ENCODE measurements at places on chromosomes 2 and 18.

DNA sequence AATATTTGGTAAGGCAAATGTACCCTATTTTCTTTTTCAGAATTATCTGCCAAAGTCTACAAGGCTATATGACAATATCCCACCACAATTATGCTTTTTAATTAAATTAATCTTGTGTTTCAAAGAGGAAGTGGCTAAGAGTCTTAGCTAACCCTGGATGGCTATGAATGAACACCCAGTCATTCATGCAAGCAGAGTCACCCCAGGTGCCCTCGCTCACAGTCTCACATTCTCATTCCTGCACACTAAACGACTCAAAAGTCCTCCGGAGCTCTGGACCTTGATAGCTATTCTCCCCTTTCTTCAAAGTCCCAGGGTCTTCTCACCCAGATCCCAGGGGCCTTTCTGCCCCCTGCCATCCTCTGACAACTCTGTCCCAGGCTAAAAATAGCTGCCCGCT is 42.1 kb upstream of the MRPL19 start:
- DNase-seq = no peak

GRCh38 chr2:121483846-121484245 is 46.8 kb upstream of the RNU4ATAC start:
- peak; percentile 7 for DNase-seq

GRCh38 chr2:219171231-219171651 is 1.4 kb upstream of the SLC23A3 start:
- DNase-seq = peak; percentile 75

- no peak for DNase-seq
Measured at GRCh38 chr18:67875060-67875459, 358.5 kb upstream of the DSEL start.

DNA sequence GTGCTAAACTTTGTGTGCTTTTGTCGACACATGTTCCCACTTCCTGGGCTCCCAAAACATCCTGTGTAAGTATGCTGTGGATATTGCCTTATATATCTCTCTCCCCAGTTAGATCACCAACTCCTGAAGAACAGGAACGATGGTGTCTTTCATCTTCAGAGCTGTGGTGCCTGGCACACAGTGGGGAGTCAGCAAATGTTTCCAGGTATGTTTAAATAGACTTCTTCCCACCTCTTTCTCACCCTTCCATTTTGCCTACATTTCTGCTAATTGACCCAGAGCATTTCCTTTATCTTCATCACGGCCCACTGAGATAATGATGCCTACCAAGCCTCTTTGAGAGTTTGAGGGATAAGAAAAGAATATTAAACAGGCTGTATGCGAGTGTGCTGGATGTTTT is 60.7 kb downstream of the RND3 start:
- DNase-seq = no peak

- no peak for DNase-seq
Measured at GRCh38 chr2:197369933-197370320, 59.3 kb upstream of the ANKRD44 start.

GRCh38 chr2:30522421-30522820 is 75.4 kb downstream of the LCLAT1 start:
- DNase-seq = no peak

DNA sequence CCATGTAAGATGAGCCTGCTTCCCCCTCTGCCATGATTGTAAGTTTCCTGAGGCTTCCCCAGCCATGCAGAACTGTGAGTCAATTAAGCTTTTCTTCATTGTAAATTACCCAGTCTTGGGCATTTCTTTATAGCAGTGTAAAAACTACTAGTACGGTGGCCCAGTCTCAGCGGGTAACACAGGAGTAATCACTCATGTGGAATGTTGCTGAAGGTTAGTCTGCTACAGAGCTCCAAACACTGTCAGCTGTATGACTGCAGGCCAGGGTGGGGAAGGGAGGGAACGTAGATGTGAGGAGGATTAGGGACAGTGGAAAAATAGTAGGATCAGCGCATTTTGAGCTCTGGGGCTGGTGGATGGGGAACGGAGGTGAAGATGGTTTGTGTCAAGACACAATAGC is 711.2 kb upstream of the SOX11 start:
- DNase-seq = no peak

DNA sequence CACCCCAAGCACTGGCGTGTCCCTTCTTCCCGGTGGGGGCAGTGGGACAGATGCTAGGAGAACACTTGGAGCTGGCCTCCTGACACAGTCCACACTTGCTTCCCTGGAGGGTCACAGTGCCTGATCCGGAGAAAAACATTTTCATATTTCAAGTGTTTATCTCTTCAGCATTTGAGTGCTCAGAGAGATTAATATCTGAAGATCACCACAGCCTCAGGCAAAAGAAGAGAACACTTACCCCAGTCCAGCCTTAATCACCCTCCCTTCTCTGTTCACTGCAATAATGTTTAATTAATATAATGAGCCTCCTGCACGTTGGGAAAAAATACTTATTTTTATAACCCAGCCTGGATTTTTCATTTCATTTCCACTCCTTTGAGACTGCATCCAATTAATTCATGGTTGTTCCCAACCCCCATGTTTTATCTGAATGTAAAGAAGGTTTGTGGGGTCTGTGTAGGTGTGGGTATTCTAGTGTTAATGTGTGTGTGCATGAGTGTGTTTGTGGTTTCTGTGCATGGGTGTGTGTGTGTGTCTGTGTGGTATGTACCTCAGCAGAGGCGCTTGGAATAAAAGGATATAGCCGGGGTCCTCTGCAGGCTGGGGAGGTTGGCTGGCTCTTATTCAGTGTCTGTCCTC is 72.1 kb downstream of the NRP2 start:
- no peak for DNase-seq

GRCh38 chr2:157748371-157749142 is 119.9 kb upstream of the ACVR1C start:
- no peak for DNase-seq

DNA sequence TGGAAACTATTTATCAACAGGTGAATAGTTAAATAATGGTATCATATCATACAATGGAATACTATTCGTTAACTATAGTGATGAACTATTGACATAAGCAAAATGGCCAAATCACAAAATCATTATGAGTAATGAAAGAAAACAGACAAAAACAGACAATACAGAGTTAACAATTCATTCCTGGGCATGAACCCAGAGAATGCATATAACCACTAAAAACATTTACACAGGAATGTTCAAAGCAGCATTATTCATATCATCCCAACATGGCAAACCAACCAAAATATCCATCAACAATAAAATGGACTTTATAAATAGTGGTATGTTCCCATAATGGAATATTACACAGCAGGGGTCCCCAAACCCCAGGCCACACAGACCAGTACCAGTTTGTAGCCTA is 131.2 kb upstream of the CYP1B1 start:
- DNase-seq = no peak

- no peak for DNase-seq
Measured at GRCh38 chr2:150752229-150752628, 264.8 kb upstream of the RND3 start.

GRCh38 chr2:230935130-230935430 is 10.0 kb upstream of the GPR55 start:
- DNase-seq = no peak

DNA sequence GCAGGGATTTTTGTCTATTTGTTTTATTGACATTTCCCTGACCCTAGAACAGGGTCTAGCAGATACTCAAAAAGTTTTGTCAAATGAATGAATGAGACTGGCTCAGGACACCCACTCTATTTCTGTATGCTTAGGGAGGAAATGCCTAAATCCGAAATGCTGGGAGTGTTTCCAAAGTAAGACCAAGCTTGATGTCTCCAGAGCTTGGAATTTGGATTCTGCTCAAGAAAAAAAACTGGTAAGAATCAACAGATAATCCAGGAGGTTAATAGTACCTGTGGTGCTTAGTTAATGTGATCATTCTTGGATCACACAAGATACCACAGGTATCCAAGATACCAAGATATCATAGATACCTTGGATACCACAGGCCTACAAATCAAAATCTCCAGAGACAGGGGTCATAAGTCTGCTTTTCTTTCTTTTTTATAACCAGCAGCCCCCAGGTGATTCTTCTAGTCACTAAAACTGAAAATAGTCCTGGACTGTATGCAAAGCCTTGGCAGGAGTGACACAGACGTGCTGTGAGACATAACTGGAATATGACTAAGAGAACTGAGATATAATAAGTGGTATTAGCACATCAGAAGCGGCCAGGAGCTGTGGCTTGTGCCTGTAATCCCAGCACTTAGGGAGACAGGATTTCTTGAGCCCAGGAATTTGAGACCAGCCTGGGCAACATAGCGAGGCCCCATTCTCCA is 39.9 kb upstream of the SP3 start:
- no peak for DNase-seq

DNA sequence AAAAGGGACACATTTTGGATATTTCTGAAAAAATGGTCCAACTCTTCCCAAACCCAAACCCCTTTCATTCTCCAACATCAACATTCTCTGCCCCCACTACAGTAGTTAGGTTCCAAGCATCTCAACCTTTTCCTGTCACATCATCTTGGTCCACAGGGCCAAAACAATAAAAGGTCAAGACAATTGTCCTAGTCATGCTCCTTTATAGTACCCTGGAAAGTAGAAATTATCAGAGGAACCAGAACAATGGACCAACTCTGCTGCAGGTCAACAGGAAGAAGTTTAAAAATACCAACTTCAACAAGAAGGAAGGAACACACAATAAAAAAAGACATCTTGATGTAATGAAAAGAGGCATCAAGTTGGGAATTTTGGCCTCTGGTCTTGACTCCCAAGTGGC is 36.1 kb downstream of the CLASP1 start:
- DNase-seq = no peak

- peak; percentile 68 for DNase-seq
Measured at GRCh38 chr2:103161456-103162289, 399.8 kb downstream of the TMEM182 start.

DNA sequence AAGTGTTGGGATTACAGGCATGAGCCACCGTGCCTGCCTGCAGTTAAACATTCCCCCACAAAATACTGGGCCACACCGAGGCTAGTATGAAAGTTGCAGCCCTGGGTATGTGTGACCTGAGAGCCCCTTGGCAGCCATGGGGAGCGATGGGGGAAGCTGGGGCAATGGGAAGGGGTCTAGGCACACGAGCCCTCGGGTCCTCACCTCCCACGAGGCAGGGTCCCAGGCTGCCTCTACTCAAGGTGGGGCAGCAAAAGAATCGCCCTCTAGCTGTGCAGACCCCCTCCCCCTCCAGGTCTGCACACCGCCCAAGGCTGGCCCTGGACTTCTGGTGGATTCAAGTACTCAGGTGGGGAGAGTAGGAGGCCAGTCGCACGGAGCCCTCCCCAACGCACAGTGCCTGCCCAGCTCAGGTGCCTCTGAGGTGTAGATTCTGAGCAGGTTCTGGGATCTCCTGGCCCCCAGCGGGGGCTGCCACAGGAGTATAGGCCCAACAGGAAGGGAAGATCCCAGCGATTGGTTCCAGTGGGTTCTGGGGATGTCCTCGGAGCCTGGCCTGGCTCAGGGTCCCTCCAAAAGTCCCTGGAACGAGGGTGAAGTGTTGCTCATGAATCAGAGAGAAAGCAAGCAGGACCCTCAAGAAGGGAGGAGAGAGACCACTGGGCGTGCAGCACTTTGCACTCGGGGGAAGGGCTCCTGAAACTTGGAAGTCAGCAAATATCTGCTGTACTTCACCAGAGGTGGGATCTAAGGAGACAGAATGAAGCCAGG is 2.6 kb downstream of the GPR35 start:
- no peak for DNase-seq

DNA sequence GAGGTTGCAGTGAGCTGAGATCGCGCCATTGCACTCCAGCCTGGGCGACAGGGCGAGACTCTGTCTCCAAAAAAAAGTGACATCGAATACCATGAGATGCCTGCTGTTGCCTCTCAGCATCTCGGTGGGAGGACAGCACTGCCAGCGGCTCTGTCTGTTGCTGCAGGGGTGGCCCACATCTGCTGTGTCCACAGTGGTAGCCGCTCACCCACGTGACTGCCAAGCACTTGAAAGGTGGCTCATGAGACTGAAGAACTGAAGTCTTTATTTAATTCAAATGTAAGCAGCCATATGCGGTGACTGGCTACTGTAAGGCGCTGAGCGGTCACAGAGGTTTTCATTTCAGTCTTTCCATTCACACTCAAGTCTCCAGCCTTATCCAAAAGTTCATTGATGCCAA is 25.8 kb downstream of the IMPA2 start:
- DNase-seq = no peak

GRCh38 chr2:23592898-23593751 is 208.1 kb downstream of the KLHL29 start:
- no peak for DNase-seq

- no peak for DNase-seq
Measured at GRCh38 chr2:220353897-220354296, 726.5 kb downstream of the SLC4A3 start.

DNA sequence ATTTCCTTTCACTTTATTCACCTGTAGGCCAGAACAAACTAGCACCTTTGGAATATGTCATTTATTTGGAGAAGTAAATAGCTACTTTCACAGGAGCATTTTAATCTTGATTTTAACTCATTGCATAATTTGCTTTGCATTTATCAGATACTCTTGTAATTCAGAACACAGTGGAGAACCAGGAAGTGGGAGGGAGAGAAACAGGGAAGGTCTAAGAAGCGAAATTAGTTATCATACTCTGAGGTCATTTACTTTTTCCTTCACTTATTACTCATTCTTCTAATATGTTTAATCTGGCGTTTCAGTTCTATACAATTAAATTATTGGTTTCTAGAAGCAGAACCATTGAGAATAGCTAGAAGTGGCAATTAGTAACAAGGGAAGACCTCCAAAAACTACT is 20.7 kb downstream of the RBM44 start:
- DNase-seq = peak; percentile 34

GRCh38 chr2:169035887-169036286 is 4.8 kb upstream of the ABCB11 start:
- no peak for DNase-seq

DNA sequence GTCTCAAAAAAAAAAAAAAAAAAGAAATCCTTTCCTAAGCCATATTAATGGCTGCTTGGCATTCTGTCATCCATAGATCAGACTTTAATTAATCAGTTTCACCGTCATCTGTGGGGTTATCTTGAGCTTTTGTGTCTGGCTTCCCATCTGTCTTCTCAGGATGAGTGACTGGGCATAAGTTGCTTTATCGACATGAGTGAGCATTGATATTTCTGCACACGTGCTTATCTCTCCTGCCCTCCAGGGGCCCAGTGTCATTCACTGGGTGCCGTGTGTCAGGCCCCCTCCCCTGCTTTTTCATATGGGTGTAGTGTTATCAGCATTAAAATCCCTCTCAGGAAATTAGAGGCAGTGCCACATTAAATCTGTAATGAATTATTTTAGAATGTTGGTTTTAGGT is 65.6 kb downstream of the SH3BP4 start:
- no peak for DNase-seq

DNA sequence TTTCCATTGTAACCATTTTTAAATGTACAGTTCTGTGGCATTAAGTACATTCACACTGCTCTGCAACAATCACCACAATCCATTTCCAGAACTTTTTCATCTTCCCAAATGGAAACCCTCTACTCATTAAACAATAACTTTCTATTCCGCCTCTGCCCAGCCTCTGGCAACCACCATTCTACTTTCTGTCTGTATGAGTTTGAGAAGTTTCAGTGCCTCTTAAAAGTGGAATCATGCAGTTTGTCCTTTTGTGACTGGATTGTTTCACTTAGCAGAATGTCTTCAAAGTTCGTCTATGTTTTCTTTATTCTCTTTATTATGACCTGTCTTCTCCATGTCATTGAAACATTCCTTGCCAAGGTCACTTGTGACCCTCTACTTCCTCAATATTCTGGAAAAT is 22.0 kb upstream of the PELI1 start:
- no peak for DNase-seq

Data from OCI-M1 (cell line).